Activated CD8-positive, alpha-beta T cell treated with anti-CD3 and anti-CD28 coated beads, Interleukin-2, amount 10 ng/mL, durations not matched to agents 7 days and 5 days (primary cell): ENCODE measurements at places on chromosomes 13 and 19. TPM values are rescaled to one million over a fixed set of nuclear protein-coding genes. Genes with fewer than 3 reads are reported as not detected.
A peak's percentile ranks its signal among the peaks of the same experiment; 100 is the strongest.

- H3K27ac ChIP-seq: no peak overlapping the region
- no peak overlapping the region for H3K4me3 ChIP-seq
- H3K4me1 ChIP-seq: no peaks in the 10 kb centered on the region
- H3K36me3 ChIP-seq: no peaks in the 10 kb centered on the region
Observed at GRCh38 chr19:51789061-51789795, 5.7 kb upstream of the FPR3 start.

- peaks cover 68% of the 10 kb centered on the region for H3K27me3 ChIP-seq
- peaks cover 14% of the 10 kb centered on the region for H3K4me1 ChIP-seq
- peak overlapping the region; percentile 49 for H3K4me3 ChIP-seq
- no peak for DNase-seq
Observed at GRCh38 chr13:27959976-27960361, 9.1 kb downstream of the CDX2 start.

DNA sequence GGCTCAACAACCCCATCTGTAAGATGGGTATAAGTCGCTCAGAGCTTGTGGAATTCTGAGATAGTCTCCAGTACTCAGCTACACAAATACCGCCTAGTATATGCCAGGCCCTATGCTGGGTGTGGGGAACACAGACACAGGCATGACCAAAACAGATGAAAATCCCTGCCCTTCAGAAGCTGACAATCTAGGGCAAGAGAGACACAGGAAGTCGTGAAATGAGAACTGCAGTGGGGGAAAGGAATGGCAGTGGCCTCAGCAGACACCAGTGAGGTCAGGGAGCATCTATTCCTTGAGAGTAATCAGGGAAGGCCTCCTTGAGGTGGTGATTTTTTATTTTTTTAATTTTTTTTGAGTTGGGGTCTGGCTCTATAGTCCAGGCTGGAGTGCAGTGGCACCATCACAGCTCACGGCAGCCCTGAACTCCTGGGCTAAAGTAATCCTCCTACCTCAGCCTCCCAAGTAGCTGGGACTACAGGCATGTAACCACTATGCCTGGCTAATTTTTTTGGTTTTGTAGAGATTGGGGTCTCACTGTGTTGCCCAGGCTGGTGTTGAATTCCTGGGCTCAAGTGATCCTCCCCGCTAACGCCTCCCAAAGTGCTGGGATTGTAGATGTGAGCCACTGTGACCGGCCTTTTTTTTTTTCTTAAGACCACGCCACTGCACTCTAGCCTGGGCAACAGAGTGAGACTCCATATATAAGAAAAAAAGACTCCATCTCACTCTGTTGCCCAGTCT is 3.2 kb downstream of the TMIGD2 start:
- peak overlapping the region; percentile 75 for H3K27ac ChIP-seq
- H3K4me1 ChIP-seq: peaks cover 42% of the 10 kb centered on the region
- no peak for DNase-seq
- H3K4me3 ChIP-seq: no peak overlapping the region
- H3K27me3 ChIP-seq: no peaks in the 10 kb centered on the region

DNA sequence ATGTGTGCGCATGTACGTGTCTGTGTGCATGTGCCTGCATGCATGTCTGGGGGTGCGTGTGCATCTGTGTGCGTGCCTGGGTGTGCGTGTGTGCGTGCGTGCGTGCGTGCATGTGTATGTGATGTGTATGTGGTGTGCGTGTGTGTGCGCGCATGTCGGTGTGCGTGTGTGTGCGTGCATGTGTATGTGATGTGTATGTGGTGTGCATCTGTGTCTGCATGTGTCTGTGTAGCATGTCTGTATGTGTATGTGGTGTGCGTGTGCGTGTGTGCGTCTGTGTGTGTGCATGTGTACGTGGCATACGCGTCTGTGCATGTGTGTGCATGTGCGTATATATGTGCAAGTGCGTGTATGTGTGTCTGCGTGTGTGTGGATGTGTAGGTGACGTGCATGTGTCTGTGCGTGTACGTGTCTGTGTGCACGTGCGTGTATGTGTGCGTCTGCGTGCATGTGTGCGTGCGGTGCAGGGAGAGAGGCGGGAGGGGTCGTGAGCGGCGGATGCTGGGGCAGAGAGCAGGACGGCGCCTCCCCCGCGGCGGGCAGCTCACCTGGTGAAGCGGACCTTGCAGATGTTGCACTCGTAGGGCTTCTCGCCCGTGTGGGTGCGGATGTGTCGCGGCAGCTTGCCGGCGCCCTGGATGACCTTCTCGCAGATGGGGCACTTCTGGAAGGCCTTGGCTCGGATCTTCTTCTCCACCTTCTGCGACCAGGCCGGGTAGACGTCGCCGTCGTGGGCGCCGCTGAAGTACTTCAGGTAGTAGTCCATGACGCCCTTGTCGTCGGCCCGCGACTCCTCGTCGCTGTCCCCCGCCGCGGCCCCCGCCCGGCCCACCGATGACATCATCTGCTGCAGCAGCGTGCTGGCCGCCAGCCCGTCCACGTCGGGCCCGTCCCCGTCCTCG is 13.0 kb downstream of the ZBTB7A start:
- H3K4me1 ChIP-seq: peaks cover 27% of the 10 kb centered on the region
- peak overlapping the region; percentile 14 for H3K27ac ChIP-seq
- DNase-seq: no peak
- no peaks in the 10 kb centered on the region for H3K27me3 ChIP-seq
- H3K4me3 ChIP-seq: no peak overlapping the region

DNA sequence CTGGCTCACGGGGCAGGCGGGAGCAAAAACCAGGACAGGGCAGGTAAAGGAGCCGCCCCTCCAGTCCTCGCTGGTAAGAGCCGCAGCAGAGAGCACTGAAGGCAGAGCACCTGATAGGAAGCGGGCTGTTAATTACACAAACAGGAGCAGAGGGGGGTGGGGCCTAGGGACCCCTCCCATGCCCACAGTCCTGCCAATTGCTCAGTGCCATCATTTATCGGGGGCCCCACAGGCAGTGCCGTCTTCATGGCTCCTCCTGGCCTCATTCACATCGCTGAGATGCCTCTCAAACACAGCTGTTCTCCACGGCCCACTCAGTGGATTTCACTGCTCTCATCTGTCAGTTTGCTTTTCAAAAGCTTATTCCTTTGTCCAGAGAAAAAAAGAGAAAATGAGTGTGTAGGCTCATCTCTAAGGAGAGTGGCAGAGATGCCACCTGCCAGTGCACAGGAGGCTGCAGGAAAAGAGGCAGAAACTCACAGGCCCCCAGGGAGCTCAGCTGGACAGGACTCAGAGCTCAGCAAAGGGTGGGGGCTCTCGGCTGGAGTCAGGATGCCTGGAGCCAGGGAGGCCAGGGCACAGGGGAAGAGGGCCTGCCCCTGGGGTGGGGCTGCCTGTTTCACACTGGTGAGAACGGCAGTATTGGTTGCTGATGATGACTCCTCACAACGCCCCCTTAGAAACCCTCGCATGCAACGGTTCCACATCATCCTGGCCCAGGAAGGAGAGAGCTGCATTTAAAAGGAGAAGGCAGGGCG is 174.6 kb downstream of the COL4A1 start:
- H3K4me3 ChIP-seq: no peak overlapping the region
- no peak for DNase-seq
- no peaks in the 10 kb centered on the region for H3K36me3 ChIP-seq
- no peak overlapping the region for H3K27ac ChIP-seq

DNA sequence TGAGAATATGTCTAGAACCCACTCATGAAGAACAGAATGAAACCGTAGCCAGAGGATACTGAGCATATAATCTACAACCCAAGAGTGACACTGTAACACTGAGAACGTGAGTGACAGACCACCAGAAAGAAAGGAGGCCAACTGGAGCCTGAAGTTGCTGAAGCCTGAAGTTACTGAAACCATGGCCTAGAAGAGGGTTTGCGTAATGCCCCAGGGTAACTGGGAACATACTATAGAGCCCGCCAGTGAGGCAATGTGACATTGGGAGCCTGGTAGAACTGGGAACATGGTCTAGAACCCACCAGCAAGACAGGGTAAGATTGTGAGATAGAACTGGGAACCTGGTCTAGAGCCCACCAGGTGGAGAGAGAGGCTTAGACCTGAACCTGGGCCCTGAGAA is 15.5 kb upstream of the TNFSF14 start:
- no peak overlapping the region for H3K4me3 ChIP-seq
- peaks cover 8% of the 10 kb centered on the region for H3K4me1 ChIP-seq
- no peak for DNase-seq

DNA sequence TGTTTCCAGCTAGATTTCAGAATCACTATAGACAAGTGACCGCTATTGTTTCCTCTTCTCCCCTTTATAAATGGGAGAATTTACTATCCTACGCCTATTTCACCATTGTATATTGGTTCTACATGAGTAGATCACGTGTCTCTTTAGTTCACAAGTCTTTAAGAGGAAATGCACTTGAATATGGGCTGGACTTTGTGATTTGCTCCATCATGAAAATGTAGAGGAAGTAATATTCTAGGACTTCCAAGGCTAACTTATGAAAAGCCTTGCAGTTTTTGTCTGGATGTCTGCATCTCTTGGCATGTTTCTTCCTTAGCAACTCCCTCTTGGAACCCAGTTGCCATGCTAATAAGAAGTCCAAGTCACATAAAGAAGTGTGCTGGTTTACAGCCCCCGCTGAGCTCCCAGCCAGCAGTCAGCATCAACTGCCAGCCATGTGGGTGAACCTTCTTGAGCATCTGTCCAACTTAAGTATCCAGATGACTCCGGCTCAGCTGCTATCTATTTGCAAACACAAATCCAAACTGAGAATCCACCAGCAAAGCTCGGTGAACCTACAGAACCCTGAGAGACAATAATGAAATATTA is 4.8 kb upstream of the FBXL3 start:
- no peak overlapping the region for H3K4me3 ChIP-seq
- no peaks in the 10 kb centered on the region for H3K36me3 ChIP-seq
- no peak for DNase-seq
- no peak overlapping the region for H3K27ac ChIP-seq
- H3K4me1 ChIP-seq: peaks cover 18% of the 10 kb centered on the region

DNA sequence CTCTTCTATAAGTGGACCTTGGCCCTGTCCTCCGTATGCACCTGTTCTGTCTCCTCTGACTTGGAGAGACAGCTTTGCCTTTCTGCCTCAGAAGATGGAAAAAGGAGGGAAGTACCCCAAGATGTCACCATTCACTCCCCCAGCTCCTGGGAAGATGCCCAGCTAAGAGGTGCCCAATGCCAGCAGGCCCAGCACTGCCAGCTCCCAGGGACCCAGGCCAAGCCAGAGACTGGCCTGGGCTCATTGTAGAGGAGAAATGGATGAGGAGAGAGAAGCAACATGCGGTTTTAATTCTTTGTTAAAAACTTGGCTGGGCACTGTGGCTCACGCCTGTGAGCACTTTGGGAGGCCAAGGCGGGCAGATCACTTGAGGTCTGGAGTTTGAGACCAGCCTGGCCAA is 111.5 kb upstream of the ZNF507 start:
- no peaks in the 10 kb centered on the region for H3K27me3 ChIP-seq
- no peaks in the 10 kb centered on the region for H3K36me3 ChIP-seq
- H3K4me3 ChIP-seq: no peak overlapping the region

- no peak overlapping the region for H3K4me3 ChIP-seq
- no peaks in the 10 kb centered on the region for H3K27me3 ChIP-seq
Observed at GRCh38 chr13:47166336-47166735, 269.5 kb upstream of the HTR2A start.

DNA sequence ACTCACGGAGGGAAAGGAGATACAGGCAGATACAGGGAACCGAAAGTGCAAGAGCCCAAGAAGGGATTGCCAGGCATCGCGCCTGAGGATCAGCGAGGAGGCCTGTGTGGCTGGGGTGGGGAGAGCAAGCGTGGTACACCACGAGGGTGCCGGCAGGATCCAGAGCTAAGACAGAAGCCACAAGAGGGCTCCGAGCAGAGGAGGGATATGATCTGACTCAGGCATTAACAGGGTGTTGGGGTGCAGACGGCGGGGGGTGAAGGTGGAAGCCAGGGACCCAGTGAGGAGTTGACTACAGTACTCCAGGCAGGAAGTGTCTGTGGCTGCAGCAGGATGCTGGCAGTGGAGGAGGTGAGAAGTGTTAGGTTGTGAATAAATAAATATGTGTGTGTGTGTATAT is 5.4 kb upstream of the PPP1R37 start:
- H3K36me3 ChIP-seq: peaks cover 39% of the 10 kb centered on the region
- peaks cover 45% of the 10 kb centered on the region for H3K4me1 ChIP-seq
- peak; percentile 83 for DNase-seq
- H3K27ac ChIP-seq: peak overlapping the region; percentile 95
- peak overlapping the region; percentile 57 for H3K4me3 ChIP-seq

- DNase-seq: no peak
- peaks cover 4% of the 10 kb centered on the region for H3K27me3 ChIP-seq
- H3K36me3 ChIP-seq: no peaks in the 10 kb centered on the region
Observed at GRCh38 chr19:33641956-33642498, 20.3 kb downstream of the CHST8 start.

- no peaks in the 10 kb centered on the region for H3K27me3 ChIP-seq
- DNase-seq: no peak
- no peaks in the 10 kb centered on the region for H3K4me1 ChIP-seq
- H3K4me3 ChIP-seq: no peak overlapping the region
- no peak overlapping the region for H3K27ac ChIP-seq
- no peaks in the 10 kb centered on the region for H3K36me3 ChIP-seq
Observed at GRCh38 chr13:112000888-112001287, 66.1 kb upstream of the SOX1 start.

- H3K27me3 ChIP-seq: peaks cover 19% of the 10 kb centered on the region
- H3K4me3 ChIP-seq: no peak overlapping the region
- no peak for DNase-seq
Observed at GRCh38 chr13:97142452-97142851, 79.7 kb upstream of the MBNL2 start.

The SLC25A41 gene
- total RNA-seq: 0.18 TPM

- H3K4me1 ChIP-seq: peaks cover 53% of the 10 kb centered on the region
- peak within 1 kb of the TSS; percentile 95 for H3K4me3 ChIP-seq
- H3K36me3 ChIP-seq: peaks cover 47% of the 10 kb centered on the region
- peak within 1 kb of the TSS; percentile 92 for H3K27ac ChIP-seq
- DNase-seq: peak; percentile 92
Observed at GRCh38 chr19:3984908-3985642, at the start of gene EEF2. Gene EEF2 (minus strand): TSS chr19:3985463. CDS start chr19:3985380, 83 bp downstream.

The NKPD1 gene
- 0.24 TPM for total RNA-seq

The PRR36 gene
- total RNA-seq: 0.10 TPM

GRCh38 chr13:64925727-64926126 is 2304.4 kb downstream of the PCDH9 start:
- no peak overlapping the region for H3K4me3 ChIP-seq
- H3K36me3 ChIP-seq: no peaks in the 10 kb centered on the region
- no peaks in the 10 kb centered on the region for H3K4me1 ChIP-seq
- H3K27me3 ChIP-seq: no peaks in the 10 kb centered on the region
- H3K27ac ChIP-seq: no peak overlapping the region

The ZGLP1 gene
- total RNA-seq: 3.8 TPM
